Chondrocyte (in vitro differentiated cells): ENCODE measurements at places on chromosomes 5 and 9.

DNA sequence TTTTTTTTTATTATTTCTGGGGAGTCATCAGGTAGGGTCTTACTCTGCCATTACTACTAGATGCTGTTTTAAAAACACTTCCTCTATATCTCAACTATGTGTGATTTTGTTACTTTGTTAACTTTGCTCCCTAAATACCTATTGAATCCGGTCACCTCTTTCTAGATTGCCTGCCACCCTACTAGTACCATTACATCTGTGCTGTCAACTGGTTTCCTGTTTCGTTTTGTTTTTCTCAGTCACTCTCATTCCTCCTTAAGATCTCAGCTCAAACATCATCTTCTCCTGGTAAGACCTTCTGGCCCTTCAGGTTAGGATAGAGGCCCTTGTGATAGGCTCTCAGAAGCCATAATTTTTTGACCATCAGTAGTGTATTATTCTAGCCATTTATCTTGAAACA, 324.2 kb upstream of the ATP10B start:
- no peak for DNase-seq

GRCh38 chr5:98016771-98017170, 756.7 kb upstream of the RGMB start:
- DNase-seq, result no peak

- no peak for DNase-seq
These were observed 213.9 kb downstream of the TMEM167A start for GRCh38 chr5:82863266-82863665.

DNA sequence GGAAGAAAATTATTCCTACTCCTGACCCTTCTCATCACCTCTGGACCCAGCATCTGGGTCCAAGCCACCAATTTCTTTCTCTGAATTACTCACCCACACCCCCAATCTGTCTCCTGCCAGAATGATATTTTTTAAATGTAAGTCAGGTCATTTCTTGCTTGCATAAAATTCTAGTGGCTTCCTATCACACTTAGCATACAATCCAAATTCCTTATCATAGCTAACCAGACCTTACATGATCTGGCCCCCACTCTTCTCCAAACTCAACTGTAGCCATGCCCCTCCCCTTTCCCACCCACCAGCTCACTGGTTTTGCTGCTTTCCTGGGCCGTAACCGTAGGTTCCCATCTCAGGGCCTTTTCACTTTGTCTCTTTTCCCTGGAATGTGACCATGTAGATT, 15.2 kb downstream of the HTR4 start:
- no peak for DNase-seq

DNA sequence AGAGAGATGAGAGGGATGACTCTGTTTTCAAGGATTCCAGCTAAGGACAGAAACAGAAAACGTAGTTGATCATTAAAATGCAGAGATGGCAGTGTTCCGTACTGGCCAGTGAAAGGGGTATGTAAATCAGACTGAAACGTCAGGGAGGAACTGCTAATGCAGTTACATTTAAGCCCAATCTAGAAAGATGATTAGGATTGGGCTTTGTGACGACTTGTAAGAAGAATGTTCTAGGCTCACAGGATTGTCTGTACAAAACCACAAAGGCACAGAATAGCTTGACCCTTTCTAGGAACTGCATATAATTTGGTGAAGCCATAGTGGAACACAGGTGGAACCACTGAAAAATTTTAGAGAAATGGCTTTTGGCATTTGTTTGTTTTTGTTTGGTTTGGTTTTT, 55.6 kb upstream of the TESK1 start:
- no peak for DNase-seq

GRCh38 chr9:3912280-3912679, 386.5 kb upstream of the RFX3 start:
- DNase-seq, result no peak

DNA sequence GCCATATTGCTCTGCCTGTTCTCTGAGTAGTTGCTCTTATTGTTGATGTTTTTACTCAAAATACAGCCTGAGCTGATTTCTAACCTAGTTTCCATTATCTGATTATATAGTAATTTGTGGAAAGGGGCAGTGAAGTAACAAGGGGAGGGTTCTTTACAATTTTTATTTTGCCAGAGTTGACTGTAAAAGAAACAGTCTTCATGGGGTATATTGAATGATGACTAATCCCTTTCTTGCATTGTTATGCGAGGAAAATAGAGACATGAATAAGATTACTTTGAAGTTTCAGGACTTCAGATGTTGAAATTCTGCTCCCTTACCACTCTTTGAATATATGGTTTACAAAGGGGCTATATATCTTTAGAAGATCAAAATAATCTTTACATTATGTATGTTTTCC, 9.1 kb upstream of the LRRC70 start:
- no peak for DNase-seq

- peak; percentile 11 for DNase-seq
These were observed 13.3 kb upstream of the LPCAT1 start for GRCh38 chr5:1536871-1537602.

GRCh38 chr5:59062986-59063683, 480.3 kb downstream of the RAB3C start:
- DNase-seq, result no peak

- no peak for DNase-seq
These were observed 35.0 kb downstream of the SNCAIP start for GRCh38 chr5:122346897-122347581.

GRCh38 chr9:115456515-115456914, 338.6 kb upstream of the TNC start:
- DNase-seq, result no peak

DNA sequence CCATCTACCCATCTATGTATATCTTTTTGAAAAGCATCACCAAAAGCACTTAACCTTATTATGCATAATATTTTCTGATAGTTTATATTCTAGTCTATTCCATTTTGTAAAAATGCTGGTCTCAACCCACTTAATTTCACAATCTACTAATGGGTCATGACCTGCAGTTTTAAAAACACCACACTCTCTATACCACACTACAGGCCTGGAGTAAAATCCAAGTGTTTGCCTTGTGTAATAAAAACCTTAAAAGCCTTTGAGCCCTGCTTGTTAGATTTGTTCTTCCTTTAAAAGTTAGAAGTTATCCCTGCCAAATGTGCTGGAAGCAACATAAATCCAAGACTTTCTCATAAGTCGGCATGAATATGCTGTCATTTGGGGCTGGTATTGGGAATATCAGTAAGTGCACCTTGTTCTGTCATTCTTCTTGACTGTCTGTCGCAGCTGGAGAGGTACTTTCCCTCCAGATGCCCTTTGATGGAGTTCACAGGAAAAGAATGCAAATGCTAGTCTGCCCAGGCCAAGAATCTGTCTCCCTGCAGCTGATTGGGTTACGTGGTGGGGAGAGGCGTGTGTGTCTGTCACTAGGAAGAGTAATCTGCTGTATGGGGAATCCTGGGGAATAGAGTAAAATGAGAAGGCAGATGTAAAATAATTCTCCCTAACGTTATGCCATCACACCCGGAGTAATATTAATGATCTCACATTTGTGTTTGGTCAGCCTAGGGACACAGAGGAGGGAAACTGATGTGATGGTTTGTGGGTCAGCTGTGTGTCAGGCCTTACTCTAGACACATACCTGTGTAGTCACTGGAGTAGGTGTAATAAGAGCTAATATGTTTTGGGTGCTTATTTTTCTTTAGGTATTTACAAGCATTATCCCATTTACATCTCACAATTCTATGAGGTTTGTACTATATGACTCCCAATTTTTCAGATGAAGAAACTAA, 79.4 kb downstream of the ZNF366 start:
- DNase-seq, result no peak

DNA sequence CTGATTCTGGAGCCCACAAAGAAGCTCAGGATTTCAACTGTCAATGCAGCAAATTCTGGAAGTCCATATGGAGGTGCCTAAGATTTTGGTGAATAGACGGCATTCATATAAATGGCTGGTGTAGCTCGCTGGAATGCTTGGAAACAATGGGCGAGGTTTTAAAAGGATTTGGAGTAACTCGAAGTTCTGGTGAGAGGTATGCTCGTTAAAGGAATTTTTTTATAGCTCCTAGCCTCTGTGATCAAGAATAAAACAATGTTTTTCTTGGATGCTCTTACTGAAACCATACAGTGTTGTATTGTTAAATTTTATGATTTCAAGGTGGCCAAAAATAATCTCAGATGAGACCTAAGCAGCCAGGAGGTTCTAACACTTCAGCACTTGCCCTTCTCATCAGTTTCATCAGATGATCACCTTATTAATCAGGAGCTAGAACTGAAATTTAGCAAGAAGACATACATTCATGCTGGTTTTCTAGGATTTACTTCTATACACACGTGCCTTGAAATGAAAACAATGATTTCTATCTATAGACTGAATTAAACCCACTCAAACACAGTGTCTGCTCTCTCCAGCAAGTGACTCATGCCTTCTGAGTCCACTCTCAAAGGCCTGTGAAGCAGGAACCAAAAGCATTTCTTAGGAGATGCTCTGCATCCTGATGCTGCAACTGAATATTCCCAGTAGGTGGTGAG, 79.2 kb downstream of the OTULIN start:
- DNase-seq, result no peak

- no peak for DNase-seq
These were observed 295.1 kb downstream of the BNC2 start for GRCh38 chr9:16575142-16575985.

DNA sequence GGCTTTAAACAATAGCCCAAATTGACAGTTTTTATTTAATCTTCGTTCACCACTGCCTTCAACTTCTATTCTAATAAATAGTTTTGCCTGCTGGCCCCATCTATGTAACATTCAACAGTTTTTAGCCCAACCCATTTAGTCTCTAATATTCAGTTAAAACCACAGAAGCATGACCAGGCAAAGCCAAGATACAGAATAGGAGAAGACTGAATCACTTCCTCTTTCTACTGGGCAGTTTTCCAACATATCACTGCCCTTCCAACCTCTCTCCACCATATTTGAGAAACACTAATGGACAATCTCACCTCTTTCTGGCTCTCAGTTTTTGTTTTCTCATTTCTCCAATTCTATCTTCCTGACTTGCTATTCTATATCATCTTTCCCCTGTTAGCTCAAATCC, 352.9 kb downstream of the DNAH5 start:
- DNase-seq, result no peak

- DNase-seq, result no peak
These were observed 84.0 kb downstream of the RAB3C start for GRCh38 chr5:58666598-58667581.

DNA sequence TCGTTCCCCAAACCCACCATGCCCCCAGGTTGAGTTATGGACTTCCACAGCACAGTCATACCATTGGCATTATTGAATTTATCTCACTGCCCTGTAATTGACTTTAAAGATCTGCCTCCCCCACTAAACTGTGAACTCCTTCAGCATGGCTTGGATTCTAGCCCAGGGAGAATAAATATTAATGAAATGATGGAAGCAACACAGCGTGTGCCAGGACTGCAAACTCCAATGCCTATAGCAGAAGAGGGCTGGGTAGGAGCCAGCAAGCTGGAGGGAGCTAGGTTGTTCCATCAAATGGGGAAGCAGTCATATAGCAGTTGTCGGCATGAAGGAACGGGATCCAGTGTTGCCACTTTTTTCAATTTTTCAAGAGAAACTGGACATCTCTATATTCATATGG, 69.0 kb upstream of the MSX2 start:
- no peak for DNase-seq

GRCh38 chr5:14118551-14119320, 24.4 kb upstream of the TRIO start:
- DNase-seq, result no peak

- no peak for DNase-seq
These were observed 8.4 kb upstream of the FSD1L start for GRCh38 chr9:105439428-105439827.

- no peak for DNase-seq
These were observed 99.2 kb downstream of the PRKACG start for GRCh38 chr9:68914751-68915150.

DNA sequence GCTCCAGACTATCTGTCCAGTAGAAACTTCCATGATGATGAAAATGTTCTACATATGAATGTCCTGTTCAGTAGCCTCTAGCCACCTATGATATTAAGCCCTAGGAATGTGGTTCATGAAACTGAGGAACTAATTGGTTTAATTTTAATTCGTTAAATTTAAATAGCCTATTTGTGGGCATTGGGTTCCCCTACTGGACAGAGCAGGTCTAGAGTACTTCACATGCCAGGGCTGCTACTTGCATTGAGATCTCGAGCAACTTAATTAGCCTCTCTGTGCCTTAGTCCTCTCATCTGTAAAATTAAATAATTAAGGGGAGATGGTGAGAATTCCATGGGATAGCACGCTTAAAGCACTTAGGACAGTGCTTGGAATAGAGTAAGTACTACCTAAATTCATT, 160.0 kb downstream of the PAPPA start:
- no peak for DNase-seq

- no peak for DNase-seq
These were observed 28.6 kb upstream of the CTNNA1 start for GRCh38 chr5:138724470-138725146.

GRCh38 chr5:9169557-9169902, 376.3 kb downstream of the SEMA5A start:
- no peak for DNase-seq

GRCh38 chr9:7901621-7902020, 102.0 kb upstream of the DMAC1 start:
- DNase-seq, result no peak

DNA sequence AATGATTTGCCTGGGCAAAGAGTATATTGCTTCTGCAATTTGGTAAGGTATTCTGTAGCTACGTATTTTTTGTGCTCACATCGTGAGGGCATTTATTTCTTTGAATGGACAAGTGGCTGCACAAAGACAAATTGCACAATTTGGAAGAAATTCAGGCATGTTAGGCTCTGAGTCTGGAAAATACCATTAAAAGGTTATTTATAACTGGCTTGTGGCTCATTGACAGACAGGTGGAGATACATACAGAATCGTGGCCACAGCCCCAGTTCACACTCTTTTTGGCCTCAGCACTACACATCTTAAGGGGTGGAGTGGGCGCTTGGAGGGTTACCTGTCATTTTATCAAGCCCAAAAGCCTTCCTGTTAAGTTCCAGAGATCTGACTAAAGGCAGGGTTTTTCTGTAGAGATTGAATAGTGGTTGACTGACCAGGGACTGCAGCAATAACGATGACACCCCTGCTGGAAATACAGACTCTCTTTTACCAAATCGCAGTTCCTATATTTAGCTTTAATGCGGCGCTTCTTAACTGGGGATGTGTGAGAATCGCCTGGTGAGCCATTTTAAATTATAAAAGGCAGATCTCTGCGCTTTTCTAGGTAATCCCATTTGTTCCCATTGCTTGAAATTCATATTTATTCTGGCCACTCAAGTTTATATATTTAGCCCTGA, 14.7 kb downstream of the MAN2A1 start:
- no peak for DNase-seq

- DNase-seq, result no peak
These were observed 68.0 kb downstream of the MAPKAP1 start for GRCh38 chr9:125639057-125639456.

DNA sequence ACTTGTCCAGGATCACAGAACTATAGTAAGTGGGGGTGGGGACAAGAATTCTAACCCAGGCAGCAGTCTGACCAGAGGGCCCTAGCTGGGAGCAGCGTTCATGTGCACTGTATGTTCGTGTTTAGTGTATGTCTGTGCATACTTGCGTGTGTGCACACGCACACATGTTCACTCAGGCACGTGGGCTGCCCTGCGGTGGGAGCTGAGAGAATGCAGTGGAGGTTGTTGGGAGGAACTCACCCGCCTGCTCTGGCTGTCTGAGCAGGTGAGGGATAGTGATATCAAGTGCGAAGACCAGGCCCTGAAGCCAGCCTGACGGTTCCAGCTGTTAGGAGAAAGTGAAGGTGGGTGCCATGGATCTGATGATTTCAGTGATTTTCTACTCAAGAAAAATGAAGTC, 942 bp downstream of the DCANP1 start:
- no peak for DNase-seq

- no peak for DNase-seq
These were observed 30.8 kb downstream of the CNTRL start for GRCh38 chr9:121105531-121105930.

- DNase-seq, result no peak
These were observed 111.5 kb downstream of the PAX5 start for GRCh38 chr9:36922548-36922947.
